ENCODE measurements at places on chromosomes 6 and 20.

DNA sequence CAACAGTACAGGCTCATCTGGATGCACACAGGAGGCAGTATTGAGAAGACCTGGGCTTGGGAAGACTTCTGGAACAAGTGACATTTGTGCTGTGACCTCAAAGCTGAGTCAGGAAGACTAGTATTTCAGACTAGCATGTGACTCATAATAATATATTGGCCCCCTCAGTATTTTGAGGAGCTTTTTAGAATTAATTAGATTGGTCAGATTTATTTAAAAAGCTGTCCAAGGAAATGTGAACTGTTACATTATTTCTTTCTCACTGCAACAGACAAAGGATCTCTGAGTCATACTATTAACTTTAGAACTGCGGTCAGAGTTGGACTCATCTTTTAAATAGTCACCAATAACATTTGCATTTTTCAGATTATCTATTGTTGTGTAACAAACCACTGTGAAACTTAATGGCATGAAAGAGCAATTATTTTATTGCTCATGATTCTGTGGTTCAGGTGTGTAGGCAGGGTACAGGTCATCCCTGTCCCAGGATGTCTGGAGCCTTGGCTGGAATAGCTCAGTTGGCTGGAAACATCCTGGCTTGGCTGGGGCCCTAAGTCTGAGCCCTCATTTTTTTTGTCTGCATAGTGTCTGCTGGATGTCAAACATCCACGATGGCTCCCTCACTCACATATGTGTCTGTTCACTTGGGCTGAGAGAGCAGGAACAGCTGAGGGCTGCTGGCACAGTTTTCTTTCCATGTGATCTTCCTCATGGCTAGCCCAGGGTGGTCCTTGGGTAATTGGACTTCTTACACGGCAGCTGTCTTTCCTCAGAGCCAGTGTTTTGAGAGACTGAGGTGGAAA lies 46.9 kb downstream of the MAP3K4 start:
- peak; percentile 40 for DNase-seq

DNA sequence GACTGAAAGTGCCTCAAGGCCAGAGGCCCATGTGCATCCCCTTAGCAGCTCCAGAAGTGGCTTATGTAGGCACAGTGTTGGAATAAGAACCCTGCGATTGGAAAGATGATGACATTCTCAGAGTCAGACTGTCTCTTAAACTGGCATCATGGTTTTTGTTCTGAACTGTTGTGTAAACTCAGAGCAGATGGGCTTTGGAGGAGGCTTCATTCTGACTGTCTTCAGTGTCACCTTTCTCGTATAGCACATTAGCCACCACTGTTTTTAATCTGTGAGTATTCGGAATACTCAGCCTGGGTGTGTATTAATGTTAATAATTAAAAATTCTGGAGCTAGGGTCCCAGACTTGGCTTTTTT lies 140.9 kb downstream of the JARID2 start:
- no peak for DNase-seq

- DNase-seq: no peak
Measured at GRCh38 chr6:106745197-106745770, 115.9 kb downstream of the QRSL1 start.

- DNase-seq: no peak
Measured at GRCh38 chr6:1850121-1850839, 240.6 kb downstream of the FOXC1 start.

GRCh38 chr6:134145786-134146185 lies 93.4 kb upstream of the SLC2A12 start:
- DNase-seq: no peak

DNA sequence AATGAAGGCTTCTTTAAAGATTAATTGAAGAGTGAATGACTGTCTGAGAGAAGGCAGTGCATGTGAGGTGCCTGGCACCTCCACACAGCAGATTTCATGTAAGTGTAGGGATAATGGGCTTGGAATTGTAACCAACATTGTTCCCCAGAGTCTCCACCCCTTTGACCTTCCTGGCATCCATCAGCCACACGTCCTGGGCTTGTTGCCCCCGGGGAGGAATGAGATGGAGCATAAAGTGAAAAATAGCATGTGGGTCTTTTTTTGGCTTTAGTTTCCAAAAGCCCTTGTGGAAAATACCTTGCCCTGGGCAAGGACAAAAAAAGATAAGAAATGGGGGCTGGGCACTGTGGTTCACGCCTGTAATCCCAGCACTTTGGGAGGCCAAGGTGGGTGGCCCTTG lies 242.2 kb upstream of the ECI2 start:
- no peak for DNase-seq

- no peak for DNase-seq
Measured at GRCh38 chr6:119314885-119315272, 34.7 kb downstream of the MAN1A1 start.

DNA sequence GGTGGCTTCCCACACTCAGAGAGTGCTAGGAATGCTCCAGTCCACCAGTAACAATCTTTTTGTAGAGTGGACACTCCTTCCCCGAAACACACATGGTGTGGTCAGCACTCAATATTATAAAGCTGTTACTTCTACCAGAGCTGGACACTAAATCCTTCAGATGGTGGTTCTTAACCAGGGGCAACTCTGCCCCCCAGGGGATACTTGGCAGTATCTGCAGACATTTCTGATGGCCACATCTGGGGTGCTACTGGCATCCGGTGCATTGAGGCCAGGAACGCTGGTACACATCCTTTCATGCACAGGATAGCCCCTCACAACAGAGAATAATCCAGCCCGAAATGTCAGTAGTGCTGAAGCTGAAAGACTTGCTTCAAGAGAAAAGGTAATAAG lies 124.4 kb downstream of the NFATC2 start:
- DNase-seq: no peak

DNA sequence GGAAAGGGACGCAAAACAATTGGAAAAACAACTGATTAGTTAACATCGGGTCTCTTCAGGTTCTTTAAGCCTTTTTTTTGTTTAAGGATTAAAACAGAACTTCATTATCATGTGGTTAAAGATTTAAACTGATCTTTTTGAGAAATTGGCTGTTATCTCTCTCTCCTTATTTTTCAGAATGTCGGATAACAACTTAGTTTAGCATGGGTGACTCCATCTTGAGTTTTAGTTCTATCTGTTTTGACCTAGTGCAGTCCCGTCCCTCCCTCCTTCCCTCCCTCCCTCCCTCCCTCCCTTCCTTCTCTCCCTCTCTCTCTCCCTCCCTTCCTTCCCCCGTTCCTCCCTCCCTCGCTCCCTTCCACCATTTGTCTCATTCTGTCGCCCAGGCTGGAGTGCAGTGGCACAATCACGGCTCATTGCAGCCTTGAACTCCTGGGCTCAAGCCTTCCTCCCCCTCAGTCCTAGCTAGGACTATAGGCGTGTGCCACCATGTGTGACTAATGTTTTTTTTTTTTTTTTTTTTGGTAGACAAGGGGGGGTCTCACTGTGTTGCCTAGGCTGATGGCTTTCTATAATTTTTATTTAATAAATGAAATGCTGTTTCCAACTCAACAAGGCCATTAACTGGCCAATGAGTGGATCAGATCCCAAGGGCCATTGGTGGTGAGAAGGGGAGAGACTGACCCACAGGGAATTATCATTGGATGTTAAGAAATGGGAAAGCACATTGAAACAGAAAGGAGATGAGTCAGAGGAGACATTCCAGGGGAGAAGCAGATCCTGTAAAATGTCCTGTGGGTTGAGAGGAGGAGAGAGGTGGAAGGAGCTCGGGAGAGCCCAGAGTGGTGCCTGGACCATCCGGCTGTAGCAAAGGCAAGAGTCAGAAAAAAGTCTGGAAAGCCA lies 13.6 kb downstream of the BAK1 start:
- DNase-seq: no peak
